Mesenchymal stem cell (in vitro differentiated cells and primary cell): ENCODE measurements at places on chromosomes 11 and 22.

- no peaks in the 10 kb centered on the region for H3K4me1 ChIP-seq
- no peaks in the 10 kb centered on the region for H3K27me3 ChIP-seq
- H3K4me3 ChIP-seq: no peak overlapping the region
Measured at GRCh38 chr11:37574361-37574760, 976.3 kb upstream of the RAG2 start.

DNA sequence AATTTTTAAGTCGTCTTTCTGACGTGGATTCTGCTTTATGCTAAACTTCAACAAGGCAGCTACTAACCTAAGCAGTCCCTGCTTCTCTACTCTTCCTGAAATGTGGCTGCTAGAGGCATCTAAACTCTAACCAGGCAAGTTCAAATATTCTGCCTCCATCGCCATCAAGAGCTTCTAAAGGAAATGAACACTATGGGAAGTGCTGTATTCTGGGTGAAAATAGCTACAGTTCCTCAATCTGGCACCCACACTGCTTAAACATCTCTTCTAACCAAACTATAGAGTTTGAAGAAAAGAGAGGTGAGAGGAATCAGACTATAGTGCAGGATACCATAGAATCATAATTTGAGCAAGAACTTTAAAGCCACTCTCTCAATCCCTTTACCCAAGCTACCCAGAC lies 6.3 kb downstream of the NRIP3 start:
- H3K27me3 ChIP-seq: no peaks in the 10 kb centered on the region
- no peaks in the 10 kb centered on the region for H3K36me3 ChIP-seq
- no peak overlapping the region for H3K4me3 ChIP-seq
- no peak overlapping the region for H3K27ac ChIP-seq
- no peak for DNase-seq
- H3K4me1 ChIP-seq: peaks cover 2% of the 10 kb centered on the region

DNA sequence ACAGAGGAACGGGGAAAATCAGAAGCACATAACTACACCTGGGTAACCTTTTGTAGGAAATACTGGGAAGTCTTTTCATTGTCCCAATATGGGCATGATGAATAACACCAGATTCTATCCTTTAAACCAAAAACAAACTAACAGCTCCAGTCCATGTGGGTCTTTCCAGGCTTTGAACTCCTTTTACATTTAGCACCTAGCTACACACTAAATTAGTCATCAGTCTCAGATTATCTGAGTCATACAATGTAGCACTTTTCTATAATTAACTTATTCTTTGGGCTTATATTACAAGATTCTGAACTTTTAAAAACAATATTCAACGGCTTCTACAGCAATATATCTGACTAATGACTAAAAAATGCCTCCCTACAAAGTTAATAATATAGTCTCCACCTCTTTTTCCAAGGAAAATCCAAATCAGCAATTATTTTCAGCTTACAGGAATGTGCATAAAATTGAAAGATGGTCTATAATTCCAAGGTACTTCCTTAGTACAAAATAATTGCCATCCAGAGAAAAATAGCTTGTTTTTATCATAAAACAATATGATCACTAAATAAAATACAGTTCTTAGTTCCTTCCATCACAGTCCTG lies 26.3 kb downstream of the STK33 start:
- no peak overlapping the region for H3K27ac ChIP-seq
- H3K27me3 ChIP-seq: peaks cover 26% of the 10 kb centered on the region
- DNase-seq: no peak
- no peaks in the 10 kb centered on the region for H3K4me1 ChIP-seq

DNA sequence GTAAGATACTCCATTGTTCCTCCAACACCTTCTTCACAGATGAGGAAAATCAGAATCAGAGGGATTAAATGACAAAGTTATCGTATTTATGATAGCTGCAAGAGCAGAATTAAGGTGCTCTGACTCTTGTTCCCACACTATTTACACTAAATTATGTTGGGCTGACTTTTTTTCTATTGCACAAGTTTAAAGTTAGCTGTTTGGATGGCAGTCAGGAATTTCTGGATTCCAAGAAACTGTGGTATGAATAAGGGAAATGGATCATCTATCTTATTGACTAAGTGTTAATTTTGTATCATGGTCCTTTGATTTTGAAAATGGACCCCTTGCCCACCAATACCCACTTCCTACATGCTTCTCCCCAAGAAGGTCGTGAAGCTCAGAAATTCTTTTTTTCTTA lies 19.9 kb upstream of the APOA1 start:
- H3K27ac ChIP-seq: no peak overlapping the region
- H3K4me3 ChIP-seq: no peak overlapping the region

- H3K27ac ChIP-seq: no peak overlapping the region
- no peak for DNase-seq
- H3K36me3 ChIP-seq: peaks cover 67% of the 10 kb centered on the region
Measured at GRCh38 chr11:64796757-64797541, 6.1 kb downstream of the MAP4K2 start.

GRCh38 chr11:60221181-60221580 lies 21.8 kb downstream of the MS4A4E start:
- no peak overlapping the region for H3K27ac ChIP-seq
- no peak for DNase-seq
- no peaks in the 10 kb centered on the region for H3K36me3 ChIP-seq
- H3K27me3 ChIP-seq: no peaks in the 10 kb centered on the region
- H3K4me3 ChIP-seq: no peak overlapping the region

DNA sequence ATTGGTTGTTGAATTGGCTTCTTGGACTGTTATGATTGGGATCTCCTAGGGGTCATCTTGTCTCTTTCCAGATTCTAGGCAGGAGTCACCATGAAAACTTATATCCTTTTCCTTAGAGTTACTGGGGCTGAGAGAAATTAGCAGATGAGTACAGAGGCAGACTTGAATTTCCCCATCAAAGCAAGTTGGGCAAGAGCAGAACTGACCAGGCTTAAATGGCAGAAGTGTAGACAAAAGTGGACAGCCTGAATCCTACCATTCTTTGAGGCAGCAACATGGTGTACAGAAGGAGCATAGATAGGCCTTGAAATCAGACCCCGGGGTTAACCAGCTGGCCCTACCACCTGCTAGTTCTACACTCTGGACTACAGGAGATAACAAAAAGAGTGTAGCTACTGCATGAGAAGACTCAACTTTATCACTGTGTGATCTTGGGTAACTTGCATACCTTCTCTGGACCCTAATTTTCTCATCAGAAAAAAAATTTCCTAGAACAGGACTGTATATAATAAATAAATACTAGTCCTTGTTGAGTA lies 427.4 kb upstream of the CADM1 start:
- no peak overlapping the region for H3K27ac ChIP-seq
- peaks cover 14% of the 10 kb centered on the region for H3K4me1 ChIP-seq
